ENCODE measurements at places on chromosomes 2 and 18.
A peak's percentile ranks its signal among the peaks of the same experiment; 100 is the strongest.

DNA sequence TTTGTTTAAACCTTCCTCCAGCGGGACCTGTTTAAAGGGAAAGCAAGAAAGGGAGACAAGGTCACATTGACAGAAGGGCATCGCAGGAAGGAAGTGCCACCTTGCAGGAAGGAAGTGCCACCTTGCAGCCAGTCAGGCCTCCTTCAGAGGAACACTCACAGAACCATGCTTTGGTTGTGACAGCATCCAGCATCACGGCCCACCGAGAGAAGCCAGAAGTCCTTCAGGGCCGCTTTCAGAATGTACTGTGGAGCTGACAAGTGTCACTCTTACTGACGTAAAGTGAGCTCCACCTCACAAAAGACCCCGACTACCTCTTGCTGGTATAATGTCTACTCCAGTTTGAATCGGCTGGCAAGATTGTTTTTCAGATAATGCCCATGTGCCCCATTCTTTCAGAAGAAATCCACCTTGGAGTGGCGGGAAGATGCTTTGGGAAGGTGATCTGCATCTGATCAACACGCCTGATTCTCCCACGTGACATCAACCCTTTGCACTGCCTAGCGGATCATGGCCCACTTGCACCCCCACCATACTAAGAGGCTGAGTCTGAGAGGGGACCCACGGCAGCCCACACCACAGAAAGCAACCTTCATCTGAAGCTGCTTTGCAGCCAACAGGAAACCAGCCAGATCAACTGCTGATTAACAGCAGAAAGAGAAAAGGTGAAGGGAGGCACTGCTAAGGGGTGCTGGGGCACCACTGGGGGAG is 99.8 kb downstream of the UXS1 start:
- no peak for DNase-seq

DNA sequence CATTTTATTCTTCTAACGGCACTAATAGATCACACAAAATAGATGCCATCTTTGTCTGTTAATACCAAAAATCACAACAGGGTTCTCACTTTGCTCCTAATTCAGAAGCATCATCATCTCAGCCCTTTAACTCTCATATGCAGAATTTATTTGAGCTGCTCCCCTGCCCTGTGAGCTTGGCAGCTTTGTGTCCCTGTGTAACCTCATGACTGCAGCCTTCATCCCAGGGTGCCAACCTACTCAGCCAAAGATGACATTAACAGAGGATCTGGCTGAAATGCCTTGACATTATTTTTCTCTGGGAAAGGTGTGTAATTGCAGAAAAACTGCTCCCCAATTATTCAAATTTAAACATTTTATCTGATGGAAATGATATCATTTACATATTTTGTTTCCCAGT is 319.4 kb downstream of the NRXN1 start:
- no peak for DNase-seq

GRCh38 chr2:54500404-54501205 is 44.5 kb downstream of the SPTBN1 start:
- no peak for DNase-seq

DNA sequence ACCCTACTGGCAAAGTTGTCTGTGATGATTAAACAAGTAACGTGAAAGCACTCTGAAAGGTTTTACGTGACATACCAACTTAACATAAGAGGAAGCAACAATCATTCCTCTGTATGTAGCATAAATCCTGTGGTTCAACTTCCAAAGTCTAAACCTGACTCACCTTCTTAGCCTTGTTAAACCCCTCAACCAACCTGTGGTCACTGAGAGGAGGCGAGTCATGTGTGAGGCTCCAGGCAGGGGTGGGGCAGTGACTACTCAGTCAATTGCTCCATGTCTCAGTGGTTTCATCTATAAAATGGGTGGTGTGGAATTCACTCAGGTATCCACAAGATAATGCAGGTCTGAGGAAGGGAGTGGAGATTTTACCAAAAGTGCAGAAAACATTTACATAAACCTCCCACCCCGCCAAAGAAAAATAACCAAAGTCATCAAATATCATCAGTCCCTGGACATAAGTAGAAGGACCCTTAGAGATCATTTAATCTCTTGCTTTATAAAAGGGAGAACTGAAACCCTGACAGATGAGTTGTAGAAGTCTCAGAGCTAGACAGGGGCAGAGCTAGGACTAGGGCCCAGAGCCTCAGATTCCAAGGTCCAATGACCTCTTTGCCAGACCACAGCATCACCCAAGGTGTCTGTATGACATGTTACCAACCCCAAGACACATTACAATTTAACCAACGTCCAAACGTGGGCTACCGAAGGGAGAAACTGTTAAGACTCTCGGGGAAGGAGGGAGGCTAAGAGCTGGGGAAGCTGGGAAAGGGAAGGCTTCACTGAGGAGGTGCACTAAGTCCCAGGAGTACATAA is 3.7 kb upstream of the PCBP1 start:
- DNase-seq, result peak; percentile 24

DNA sequence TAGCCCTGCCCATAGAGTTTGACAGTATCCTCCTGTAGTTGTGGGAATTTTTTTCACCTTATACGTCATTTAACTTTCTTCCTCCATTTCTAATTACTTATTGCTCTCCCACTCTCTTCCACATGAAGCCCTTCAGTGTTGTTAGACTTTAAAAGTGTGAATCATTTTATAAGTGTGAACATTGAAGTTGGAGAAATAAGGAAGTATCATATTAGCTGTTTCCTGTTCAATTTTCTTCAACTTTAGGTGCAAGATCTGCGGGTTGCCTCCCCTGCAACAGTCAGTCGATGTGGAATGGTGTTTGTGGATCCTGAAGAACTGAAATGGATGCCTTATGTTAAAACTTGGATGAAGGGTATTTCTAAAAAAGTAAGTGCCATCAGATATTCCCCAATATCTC is 138.1 kb downstream of the DNAH6 start:
- no peak for DNase-seq

DNA sequence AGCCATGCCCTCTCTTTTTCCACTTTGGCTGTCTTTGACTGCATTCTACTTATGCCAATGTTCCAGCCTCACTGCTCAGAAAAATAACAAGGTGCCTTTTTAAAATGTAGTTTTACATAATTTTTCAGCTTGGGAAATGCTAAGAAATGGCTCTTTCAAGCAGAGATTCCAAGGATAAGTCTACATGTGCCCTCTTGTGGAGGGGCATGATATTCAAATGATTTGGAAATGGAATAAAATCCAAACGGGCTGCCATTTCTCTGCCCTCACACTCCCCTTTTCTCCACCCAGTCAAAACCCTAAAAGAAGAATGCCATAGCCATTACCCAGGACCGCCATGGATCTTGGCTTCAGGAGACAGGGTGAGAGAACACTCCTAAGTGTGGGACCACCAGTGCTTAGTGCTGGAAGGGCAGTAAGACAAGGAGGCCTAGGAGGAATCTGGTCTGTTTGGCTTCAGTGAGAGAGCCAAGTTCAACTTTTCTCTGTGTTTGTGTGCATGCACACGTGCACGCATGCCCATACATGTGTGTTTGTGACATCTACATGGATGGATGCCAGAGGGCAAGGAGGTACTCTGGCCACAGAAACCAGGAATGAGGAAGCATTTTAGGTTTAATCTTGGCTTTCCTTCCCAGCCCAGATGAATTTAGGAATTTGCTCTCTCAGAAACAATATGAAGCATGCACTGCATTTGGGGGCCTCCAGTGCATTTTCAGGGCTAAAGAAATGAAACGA is 174.0 kb upstream of the SLC14A2 start:
- DNase-seq, result peak; percentile 22

DNA sequence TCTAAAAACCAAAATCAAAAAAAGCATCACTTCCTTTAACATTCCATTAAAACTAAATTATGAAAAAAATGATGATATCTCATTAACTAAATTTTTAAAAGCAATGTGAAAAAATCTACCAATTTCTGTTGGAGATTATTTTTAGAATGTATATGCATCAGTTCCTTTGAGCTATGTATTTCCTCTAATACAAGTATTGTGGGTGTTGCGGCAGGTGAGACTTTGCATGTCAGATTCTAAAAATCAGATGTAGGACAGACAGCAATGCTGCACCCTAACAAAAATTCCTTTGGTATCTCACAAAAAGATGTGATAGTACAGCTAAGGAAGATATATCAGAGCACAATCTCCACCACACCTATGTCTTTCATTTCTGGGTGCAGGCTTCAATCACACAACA is 6.8 kb downstream of the MBD2 start:
- DNase-seq, result no peak

DNA sequence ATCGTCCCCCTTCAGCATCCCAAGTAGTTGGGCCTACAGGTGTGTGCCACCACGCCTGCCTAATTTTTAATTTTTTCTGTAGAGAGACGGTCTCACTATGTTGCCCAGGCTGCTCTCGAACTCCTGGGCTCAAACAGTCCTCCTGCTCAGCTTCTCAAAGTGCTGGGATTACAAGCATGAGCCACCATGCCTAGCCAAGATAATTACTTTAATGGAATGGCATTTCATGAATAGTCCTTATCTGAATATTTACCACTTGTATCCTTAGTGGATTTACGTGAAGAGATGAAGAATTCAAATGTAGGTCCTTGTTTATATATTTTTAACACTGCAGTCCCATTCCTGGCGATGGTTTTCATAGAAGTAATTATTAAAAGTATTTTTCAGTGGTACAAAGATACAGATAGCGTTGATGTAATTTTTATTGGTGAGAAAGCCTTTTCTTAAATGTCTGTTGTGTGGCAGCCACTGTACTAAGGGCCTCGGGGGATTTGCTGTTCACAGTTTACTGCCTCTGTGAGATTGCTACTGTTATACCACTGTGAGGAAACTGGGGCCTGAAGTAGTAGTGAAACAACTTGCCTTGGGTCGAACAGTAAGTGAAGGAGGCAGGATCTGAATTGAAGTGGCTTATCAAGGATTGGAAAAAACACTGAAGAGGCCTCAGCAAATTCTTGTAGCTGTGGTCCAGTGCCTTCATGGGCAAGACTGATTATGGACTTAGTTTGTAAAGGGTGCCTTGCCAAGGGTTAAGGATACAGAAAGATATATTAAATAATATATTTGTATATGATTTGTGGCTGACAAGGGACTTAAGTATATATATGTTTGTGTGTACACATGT is 151.2 kb downstream of the PRPF40A start:
- DNase-seq, result no peak

- DNase-seq, result no peak
Observed at GRCh38 chr2:240933966-240934700, 28.0 kb downstream of the CROCC2 start.

GRCh38 chr2:112627060-112628040 is 18.4 kb upstream of the SLC20A1 start:
- peak; percentile 92 for DNase-seq

DNA sequence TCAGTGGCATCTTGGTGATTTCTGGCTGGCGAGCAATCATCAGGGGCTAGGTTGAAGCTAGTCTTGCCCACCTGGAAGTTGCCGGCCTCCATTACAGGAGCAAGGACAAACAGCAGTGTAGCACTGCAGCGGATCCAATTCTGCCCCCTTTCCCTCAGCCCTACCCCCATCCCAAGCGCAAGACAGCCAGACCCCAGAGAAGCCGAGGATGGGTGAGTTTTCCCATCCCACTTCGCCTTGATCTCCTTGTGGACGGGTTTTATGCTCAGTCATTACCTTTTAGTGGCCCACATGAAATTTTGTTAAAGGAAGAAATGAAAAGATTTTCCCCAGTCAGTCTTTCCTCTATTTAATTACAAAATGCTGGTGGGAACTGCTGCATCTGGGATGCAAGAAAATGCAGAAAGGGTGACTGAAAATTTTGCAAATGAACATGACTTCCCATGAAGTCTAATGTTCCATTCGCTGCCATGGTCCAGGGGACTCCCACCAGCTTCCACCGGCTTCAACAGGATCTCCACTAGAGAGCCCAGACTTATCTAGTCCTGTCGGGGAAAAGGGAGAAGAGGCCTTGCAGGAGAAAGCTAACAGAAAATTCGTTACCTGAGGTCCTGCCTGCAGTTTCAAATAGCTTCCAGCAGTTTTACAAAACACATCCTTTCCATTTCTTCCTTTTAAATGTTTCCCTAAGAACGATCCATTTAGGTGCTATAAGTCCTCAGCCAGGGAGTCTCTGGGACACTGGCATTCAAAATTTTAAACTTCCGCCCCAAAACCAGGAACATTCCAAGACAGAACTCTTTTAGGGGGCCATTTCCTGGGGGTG is 1.9 kb upstream of the HOXD9 start:
- DNase-seq, result no peak

DNA sequence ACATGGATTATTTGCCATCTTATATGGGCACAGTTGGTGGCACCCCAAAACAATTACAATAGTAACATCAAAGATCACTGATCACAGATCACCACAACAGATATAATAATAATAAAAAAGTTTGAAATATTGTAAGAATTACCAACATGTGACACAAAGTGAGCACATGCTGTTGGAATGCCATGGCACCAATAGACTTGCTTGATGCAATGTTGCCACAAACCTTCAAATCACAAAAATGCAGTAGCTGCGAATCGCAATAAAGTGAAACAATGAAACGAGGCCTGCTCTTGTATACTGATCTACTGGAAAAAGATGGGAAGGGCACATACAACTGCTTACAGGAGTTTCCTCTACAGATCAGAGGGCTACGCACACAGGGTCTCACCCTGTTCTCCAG is 32.2 kb upstream of the AMMECR1L start:
- DNase-seq, result peak; percentile 38

DNA sequence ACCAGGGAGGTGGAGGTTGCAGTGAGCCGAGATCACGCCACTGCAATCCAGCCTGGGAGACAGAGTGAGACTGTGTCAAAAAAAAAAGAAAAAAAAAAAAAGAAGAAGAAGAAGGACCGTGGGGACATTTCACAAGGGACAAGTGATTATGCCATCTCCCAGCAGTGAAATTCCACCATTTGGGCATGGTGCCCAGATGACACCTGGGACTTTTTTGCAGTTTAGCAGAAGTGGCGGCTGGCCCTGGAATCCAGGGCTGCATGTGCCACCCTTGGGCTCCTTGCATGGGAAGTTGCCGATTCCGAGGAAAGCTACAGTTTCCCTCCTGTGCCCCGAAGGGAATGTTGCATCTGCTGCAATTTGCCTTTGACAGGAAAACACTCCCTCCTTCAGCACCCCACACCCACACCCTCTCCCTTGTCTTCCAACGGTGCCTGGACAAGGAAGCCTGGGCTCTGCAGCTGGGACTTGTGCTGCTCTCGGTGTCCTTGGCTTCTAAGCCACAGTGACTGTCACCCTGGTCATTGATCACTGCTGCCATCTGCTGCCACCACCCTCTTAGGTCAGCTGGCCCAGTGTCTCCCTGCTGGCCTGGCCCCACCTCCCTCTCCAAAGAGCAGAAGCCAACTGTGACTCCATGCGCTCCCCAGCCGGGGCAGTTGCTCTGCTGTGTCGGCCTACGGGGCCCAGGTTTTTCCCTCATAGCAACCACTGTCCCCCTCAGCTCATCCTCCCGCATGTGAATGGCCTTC is 56.4 kb upstream of the LRRC30 start:
- peak; percentile 21 for DNase-seq

DNA sequence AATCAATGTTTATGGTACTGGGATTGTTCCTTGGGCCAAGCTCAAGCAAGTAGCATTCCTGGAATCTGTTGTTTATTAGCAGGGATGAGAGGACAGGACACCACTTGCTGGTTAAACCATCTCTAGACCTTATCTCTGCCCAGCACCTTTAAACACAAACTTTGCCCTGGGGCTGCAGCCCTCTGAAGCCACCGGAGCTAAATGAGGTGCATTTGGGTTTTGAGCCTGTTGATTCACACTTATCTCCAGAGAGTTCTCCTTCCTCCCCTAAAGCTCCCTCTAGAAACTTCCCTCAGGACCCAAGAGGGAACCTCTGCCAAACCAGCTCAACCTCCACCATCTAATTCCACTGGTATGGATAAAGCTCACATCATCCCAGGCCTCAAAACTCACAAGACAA is 94.8 kb upstream of the EPAS1 start:
- DNase-seq, result no peak

All from fibroblast of skin of scalp (primary cell).